ENCODE measurements at places on chromosomes 12 and 14.

DNA sequence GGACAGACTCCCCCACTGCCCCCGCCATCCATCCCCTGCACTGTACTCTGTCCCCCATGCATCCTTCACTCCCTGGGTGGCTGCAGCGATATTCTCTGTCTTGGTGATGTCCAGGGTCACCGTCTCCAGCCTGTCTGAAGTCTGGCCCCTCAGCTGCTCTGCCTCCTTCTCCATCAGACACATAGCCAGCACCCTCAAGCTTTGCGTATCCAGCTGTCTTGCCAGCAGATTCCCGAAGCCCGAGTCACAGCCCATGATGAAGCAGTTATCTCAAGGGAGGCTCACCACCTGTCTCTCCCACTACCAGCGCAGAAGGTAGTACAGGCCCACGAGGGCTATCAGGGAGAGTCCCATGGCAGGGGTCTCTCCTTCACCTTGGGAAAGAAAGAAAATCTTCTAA, 77.8 kb downstream of the HSD17B6 start:
- DNase-seq, result no peak

DNA sequence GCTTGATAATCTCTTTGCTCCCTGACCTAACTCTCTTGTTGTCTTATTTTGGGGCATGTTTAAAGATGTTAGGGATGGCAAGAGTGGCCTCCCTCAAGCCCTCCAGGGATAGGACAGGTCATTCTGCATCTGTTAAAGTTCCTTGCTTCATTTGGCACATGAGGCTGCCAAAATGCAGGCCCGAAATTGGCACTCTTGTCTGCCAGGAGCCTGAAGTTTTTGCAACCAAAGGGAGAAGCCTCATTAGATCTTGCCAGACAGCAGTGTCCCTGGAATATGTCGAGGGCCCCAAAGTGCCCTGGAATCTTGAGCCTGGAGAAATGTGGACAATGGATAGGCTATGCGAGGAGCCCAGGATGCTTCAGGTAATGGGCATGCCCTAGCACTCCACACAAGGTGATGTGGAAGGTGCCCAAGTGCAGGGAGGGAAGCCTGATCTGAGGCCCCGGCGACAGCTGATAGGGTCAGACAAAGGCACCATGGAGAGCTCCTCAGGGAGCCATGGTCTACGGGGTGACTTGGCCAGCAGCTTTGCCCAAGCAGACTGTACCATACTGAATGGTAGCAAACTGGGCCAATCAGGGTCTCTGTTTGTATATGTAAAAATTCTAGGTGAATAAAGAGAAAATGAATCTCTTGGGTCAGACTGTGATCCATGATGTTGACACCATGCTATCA, 173.0 kb upstream of the WSCD2 start:
- DNase-seq, result no peak

- DNase-seq, result no peak
Measured at GRCh38 chr14:21084998-21085853, 13.2 kb downstream of the ZNF219 start.

GRCh38 chr14:75273272-75274049, 5.2 kb upstream of the FOS start:
- DNase-seq, result no peak

DNA sequence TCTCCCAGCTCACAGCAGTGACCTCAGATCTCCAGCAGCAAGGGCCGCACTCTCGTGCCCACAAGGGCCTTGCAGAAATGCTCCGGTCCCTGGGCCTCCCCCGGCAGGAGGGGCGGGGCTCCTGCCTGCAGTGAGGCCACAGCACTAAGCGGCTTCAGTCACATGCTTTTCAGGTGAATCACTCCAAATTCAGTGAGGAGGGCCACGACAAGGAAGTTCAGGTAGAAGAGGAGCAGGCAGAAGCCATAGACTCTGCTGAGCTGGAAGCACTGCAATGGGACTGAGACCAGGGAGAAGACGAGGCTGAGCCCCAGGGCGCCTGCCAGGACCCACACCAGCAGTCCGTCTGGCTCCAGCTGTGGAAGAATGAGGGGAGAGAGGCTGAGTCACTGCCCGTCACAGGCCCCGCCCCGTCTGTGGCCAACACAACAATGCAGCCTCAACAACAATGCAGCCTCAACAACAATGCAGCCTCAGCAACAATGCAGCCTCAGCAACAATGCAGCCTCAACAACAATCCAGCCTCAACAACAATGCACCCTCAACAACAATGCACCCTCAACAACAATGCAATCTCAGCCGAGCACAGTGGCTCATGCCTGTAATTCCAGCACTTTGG, 35.2 kb downstream of the SLC8B1 start:
- DNase-seq, result no peak

- no peak for DNase-seq
Measured at GRCh38 chr12:104687823-104688573, 231.2 kb downstream of the CHST11 start.

DNA sequence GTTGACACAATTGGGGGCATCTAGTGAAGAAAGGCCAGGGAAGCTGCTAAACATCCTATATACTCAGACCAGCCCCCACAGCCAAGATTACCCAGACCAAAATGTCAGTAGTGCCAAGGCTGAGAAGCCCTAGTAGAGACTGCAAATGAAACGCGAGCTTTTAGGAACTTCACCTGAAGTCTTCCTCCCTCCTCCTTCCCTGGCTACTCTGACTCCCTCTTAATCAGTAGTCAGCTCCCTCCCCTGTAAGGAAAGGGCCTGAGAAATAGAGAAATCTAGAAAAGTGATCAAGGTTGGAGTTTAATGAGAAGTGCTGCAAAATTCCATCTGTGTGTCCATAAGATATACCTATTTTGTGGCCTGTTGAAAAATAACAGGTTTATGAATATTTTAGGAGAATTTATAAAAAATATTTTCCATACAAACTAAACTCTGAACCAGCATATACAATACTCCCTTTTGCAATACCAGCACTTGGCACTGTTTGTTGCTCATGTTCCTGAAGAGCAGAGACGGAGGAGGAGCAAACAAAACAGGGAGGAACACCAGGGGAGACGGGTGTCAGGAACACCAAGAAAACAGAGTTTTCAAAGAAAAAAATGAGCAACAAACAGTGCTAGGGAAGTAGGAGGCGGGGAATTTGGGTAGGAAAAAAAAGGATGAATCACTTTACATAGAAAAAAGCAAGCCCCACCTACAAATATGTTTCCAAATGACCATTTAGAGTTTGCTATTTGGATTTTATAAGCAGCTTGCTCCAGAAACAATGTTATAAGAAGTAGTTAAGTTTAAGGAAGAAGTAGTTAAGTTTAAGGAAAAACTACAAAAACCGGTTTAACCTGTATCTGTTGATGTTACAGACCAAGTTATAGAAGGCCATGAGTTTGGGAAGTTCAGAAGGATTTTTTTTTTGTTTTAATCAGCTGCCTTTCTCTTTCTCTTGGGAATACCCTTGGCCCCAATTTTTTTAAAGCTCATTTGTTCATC, 282.1 kb upstream of the GRIP1 start:
- DNase-seq, result no peak

- no peak for DNase-seq
Measured at GRCh38 chr12:107349008-107349747, 255.8 kb upstream of the CRY1 start.

GRCh38 chr12:81797100-81797499, 38.0 kb upstream of the PPFIA2 start:
- DNase-seq, result no peak

DNA sequence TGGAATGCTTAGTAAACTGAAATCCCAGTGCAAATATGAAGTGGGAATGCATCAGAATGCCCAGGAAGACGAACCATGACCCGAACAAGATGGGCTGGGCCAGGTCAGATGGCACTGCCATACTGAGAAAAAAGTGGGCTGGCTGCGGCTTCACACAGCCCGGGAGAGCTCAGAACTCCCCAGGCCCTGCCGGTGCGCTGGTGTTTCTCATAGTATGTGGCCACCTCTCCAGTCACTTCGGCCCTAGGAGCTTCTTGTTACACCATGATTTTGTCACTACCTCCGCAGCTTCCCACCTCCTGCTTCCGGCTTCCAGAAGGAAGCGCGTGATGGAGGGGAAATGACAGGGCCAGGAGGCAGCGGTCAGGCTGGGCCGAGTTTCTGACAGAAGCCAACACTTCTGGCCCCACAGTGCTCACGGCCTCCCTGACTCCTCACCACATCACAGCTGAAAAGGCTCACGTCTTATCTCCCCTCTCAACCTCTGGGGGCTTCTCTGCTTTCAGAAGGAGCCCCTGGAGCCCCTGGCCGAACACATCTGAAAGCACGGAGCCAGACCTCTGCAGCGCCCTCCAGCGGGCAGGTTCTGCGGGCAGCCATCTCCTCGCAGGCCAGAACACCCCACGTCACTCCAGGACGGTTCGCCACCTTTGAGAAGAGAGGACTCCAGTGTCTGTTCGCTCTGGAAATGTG, 30.7 kb downstream of the DAD1 start:
- DNase-seq, result no peak

DNA sequence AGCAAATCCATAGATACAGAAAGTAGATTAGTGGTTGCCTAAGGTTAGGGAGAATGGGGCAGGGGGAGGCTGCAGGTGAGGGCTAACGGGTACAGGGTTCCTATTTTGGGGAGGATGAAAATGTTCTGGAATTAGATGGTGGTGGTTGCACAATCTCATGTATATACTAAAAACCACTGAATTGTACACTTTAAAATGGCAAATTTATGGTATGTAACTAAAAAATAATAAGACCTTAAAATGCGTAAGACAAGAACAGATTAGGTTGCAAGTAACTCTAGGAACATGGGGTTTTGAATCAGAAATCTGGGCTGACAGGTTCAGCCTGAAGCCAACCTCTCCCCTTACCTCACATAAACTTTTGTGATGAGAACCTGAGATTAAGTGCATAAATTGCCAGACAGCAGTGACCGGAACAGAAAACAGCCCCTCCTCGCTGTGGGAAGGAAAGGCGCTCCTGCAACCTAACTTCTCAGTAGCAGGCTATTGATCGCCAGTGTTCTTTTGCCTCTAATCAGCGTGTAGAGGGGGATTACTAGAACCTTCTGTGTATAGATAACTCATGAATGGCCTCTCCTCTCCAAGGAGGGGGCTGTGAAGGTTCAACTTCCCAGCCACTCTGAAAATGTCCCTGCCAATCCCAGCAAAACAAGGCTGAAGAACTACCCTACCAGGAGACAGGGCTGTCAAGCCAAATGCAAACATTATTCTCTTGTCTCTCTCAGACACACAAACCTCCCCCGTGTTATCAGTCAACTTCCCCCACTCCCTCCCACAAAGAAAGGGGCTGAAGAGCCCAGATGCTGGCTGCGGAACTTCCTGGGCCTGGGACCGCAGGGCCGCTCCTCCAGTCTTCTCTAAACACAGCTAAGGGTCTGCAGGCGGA, 1.9 kb downstream of the SSH1 start:
- DNase-seq, result no peak

GRCh38 chr14:73403181-73403752, 55.1 kb downstream of the NUMB start:
- DNase-seq, result no peak

GRCh38 chr14:77158175-77158881, 16.7 kb upstream of the ZDHHC22 start:
- DNase-seq, result no peak

DNA sequence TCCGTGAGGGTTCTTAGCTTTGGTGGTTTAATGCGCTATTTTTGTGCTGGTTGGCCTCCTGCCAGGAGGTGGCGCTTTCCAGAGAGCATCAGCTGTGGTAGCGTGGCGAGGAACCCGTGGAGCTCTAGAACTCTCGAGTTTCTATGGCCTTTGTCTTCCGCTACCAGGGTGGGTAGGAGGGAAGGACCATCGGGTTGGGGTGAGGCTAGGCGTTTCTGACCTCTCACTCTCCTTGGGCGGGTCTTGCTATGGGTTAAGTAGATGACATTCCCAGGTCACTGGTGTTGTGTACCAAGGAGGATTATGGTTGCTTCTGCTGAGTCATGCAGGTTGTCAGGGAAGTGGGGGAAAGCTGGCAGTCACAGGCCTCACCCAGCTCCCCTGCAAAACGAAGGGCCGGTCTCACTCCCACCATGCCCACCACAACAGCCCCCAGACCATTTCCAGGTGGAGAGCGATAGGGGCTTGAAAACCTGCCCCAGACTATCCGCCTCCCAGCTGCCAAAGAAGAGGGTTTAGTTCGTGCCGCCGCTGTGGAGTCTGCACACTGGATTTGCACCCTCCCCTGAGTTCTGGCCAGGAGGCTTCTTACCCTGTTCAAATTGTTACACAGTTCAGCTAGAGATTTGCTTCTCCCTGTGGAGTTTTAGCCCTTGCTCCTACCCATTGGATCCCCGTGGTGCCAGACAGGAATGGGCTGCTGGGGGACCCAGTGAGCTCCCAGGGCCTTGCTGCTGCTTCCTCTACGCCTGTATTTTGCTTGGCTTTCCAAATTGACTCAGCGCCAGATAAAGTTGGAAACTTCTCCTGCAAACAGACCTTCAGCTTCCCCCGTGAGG, 21.9 kb downstream of the RNFT2 start:
- no peak for DNase-seq

DNA sequence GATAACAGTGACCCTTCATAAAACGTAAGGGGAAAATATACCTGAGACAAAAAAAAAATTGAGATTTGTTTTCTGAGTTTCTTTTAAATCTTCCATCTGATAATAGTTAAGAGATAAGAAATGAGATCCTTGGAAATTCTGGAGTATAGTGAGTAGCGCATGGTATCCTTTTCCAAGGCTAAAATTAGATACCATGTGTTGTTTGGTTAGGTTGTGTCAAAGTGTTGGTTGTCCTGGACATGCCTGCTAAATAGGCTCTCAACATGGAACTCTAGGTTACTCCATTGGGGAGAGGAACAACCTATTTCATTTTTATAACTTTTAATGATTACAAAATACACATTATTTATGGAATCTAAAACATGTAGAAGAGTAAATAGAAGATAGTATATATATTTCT, 14.8 kb downstream of the PYGL start:
- DNase-seq, result no peak

DNA sequence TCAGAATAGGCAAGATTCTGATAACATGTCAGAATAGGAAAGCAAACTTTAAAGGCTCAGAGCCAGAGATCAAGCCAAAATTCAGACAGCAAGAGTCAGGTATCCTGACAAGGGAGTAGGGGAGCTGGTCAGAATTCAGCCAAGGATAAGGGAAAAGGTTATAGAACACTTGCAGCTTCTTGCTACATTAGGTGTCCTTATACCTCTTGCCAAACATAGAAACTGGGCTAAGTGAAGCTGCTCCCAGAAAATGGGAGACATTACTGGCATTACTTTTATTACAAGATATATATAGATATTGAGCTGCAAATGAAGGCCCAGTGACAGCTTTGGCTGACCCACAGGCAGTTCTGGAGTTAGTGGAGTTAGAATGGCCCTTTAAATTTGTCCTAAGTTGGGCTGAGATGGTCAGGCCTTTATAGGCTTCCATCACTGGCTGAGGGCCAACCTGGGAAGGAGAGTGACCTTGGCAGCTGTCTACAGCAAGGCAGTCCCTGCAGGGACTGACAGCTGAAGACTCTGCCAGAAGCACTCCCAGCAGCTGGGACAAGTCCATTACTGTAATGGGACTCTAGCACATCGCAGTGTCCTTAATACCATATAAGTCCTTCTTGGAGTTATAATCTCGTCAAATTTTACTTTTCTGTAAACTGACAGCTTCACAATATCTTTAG, 83.0 kb downstream of the LRRC9 start:
- DNase-seq, result no peak

- no peak for DNase-seq
Measured at GRCh38 chr14:99566009-99566389, 38.0 kb downstream of the CCDC85C start.

GRCh38 chr14:81523016-81523415, 10.6 kb downstream of the SEL1L start:
- DNase-seq, result no peak

GRCh38 chr14:63956326-63956725, 103.5 kb downstream of the SYNE2 start:
- DNase-seq, result no peak

All from stimulated activated CD8-positive, alpha-beta memory T cell treated with anti-CD3 and anti-CD28 coated beads, Interleukin-4, amount 100 ng/mL, for 1 hour (primary cell).